Mammary epithelial cell (primary cell): ENCODE measurements at places on chromosomes 6 and 20. TPM values are rescaled to one million over a fixed set of nuclear protein-coding genes. Genes with fewer than 3 reads are reported as not detected.

Gene PHACTR2
- 24.3 TPM for total RNA-seq

Gene DSTN
- total RNA-seq: 398 TPM

Gene SLC22A16
- total RNA-seq: not detected in 2 replicates

Gene SPEF1
- 0.21 and 0.26 TPM in 2 replicates for total RNA-seq

Gene MYH7B
- 0.08 and 0.28 TPM in 2 replicates for total RNA-seq

Gene VSX1
- not detected for total RNA-seq

Gene WFDC12
- total RNA-seq: not detected

Gene B4GALT5
- total RNA-seq: 22.8 TPM

Gene FYN
- 136 and 208 TPM in 2 replicates for total RNA-seq

Gene E2F1
- 2.1 and 12.7 TPM in 2 replicates for total RNA-seq
